ENCODE measurements at places on chromosomes 16 and 17.

GRCh38 chr16:57743458-57743857, 7.9 kb downstream of the KATNB1 start:
- no peak for ATAC-seq

DNA sequence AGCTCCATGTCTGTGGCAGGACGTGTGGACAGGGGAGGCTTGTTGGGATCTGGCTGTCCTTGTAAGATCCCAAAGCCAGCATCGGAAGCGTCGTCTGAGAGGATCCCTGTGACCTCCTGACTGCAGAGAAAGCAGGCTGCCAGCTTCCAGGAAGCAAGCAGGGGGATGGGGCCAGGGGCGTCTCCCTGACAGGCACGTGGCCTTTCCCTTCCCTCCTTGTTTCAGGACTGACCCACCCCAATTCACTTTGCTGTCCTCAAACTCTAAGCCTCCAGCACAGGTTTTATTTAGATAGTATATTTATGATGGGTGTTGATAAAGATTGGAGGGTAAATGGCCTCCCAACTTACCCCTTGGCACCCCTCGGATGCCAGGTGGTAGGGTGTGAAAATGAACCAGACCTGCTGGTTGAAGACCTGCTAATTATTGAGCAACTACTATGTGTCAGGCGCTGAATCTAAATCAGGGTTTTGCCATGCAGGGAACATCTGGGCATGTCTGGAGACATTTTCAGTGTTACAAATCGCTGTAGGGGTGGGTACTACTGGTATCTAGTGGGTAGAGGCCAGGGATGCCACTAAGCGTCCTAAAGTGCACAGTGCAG, 24.5 kb downstream of the SOCS1 start:
- no peak for ATAC-seq

GRCh38 chr17:39629898-39630297, 3.1 kb downstream of the PPP1R1B start:
- ATAC-seq, result no peak

DNA sequence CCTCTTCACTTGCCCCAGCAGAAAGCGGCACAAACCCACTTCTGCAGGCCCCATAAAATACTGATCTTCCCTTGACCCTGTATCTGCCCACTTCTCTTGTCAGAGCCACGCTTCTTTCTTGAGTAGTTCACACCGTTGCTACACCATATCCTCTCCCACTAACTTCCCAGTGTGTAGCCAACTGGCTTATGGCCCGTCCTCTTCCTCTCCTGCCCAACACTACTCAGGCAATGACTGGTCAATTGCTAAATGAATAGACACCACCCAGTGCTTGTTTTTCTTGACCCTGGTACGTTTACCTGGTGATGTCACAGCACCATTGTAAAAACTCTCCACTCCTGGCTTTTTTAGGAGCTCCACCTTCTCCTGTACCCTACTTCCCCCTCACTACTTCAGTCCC, 86.9 kb downstream of the NDEL1 start:
- ATAC-seq, result no peak

- no peak for ATAC-seq
These were observed 7.5 kb upstream of the GJD3 start for GRCh38 chr17:40372031-40372430.

DNA sequence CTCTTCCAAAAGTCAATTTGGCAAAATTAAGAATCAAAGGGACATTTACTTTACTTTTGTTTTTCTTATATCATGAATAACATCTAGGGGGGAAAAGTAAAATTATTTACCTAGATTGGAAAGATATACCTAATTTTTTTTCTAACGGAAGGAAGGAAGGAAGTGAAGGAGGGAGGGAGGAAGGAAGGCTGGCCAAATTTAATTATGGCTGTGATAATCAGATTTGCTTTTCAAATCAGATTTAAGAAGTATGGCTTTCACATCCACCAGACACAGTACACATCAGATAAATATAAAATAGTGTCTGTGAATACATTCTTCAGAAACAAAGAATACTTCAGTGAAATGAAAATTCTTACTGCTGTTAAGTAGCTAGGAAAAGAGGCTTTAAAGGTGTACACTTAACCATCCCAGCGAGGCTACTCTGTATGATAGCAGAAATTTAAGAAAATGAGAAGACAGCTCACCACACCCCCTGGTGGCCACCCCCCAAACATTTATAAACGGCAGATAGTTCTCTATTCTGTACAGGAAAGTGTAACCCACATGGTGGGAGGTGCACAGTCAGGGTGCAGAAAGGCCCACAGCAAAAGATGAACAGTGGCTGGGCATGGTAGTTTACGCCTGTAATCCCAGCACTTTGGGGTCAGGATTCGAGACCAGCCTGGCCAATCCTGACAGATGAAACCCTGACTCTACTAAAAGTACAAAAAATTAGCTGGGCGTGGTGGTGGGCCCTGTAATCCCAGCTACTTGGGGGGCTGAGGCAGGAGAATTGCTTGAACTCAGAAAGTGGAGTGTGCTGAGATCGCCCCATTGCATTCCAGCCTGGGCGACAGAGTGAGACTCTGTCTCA, 150.8 kb downstream of the SSH2 start:
- ATAC-seq, result peak; percentile 99

DNA sequence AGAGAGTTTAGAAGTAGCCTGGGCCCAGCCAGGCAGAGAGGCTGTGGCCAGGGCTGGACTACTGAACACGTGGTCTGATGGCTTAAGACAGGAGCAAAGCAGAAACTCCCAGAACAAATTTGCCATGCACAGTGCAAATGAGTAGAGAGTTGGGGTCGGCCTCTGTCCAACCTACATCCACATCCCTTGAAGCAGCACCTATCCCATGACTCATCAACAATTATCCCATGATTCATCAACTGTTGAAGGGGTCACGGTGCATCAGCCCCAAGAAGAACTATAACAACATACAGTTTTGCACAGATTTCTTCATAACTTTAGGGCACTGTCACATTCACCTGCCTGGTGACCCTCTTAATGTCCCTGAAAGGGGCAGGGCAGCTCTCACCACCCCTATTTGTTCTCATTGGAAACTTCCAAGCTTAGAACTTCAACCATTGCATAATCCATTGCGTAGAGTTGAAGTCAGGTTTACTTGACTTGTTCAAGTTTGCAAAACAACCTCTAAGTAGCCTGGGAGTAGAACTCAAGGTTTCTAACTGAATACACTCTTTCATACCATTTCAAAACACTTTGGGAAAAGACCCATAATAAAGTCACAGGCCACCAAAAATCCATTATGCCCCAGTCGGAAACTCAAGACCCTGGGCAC, 235.2 kb upstream of the CDH5 start:
- peak; percentile 26 for ATAC-seq

DNA sequence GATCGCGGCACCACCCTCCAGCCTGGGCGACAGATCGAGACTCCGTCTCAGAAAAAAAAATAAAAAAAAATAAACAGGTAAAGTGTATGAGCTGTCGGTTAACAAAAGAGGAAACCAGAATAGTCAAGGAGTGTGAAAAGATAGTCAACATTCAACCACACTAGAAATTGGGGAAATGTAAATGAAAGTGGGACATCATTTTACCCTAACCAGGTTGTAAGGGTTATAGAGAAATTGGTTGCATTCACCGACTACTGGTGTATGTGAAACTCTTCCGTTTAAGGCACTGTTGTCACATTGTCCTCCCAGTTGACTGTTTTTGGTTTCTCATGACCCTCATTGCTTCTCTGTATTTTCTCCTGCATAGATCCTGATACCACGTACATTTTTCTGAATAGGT, 62.8 kb downstream of the RABEP1 start:
- ATAC-seq, result no peak

DNA sequence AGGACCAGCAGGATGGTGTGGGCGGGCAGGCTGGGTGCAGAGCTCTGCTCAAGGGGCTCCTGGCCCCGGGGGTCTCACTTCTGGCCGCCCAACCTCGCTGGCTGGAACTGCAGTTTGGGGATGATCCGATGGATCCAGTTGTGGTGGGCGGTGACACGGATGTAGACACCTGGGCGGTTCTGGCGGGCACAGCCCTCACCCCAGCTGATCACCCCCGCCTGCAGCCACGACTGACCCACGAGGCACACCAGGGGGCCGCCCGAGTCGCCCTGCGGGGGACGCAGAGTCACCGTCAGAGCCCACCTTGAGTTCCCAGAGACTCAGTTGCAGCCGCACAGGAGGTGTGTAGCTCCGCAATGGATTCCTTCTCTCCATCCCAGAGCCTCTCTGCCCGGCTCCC, 7.5 kb downstream of the PRSS27 start:
- ATAC-seq, result no peak

DNA sequence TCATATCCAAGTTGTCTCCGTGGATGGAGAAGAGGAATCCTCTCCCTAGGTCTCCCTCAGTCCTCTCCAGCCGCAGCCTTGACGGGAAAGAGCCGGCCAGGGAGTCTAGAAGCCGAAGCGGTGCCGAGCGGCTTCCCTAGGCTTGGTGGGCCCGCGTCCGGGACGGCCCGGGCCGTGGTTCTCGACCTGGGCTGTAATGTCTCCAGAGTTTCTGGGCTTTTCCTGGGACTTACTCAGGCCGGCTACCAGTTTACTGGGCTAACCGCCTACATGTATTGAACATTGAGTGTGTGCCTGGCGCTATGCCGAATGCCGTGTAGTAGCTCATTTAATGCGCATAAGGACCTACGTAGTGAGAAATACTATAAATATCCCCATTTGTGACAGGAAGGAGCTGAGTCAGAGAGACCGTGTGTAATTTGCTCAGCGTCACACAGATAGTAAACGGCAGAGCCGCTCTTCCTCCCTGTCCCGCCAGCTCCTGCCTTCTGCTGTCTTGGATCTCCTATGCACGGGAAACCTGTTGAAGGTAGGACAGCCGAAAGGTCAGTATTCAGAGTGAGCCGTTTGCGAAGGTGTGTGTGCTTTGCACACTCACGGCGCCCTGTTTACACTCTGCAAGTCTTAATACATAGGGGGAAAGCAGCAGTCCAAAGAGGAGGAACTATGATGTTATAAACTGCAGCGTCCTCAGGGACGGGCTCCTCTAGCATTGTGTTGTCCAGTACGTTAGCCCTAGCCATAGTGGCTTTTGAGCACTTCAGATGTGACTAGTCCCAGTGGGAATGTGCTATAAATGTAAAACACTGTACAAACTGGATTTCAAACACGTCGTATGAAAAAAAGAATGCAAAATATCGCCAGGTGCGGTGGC, 723 bp upstream of the SPAG5 start:
- peak; percentile 77 for ATAC-seq

DNA sequence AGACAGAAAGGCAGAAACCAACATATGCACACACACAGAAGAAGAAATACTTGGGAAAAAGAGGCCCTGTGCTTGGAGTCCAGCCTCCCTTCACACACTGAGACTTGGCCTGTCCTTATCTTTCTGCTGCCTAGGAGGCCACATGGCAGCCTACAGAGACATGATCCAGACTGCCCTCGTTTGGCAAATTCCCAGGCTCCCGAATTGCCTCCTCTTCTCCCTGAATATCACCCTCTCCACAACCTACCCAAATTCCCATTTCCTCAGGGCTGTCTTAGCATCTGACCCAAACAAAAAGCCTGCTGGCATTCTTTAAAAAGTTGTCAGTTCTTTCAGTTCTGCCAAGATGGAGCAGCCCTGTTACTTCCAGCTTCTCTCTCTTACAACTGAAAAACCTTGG, 59.8 kb downstream of the DNAH17 start:
- peak; percentile 57 for ATAC-seq

DNA sequence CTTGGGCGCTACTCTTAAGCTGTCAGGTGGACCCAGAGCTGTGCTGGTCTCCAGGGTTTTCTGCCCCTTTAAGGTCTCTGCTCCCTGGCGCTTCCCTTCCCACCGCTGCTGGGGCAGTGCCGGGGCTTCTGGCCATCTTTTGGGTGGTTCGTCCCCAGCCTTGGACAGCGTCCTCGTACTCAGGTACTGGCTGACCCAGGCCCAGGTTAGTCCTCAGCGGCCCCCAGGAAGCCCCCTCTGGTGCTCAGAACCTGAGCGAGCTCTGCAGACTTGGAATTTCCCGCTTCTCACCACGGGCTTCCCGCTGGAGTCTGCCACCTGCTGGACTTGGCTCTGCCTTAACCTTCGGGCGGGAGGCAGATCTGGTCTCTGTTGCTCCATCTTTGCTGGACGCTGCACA, 94.1 kb upstream of the ZNF750 start:
- no peak for ATAC-seq

GRCh38 chr16:82655720-82656490, 29.1 kb downstream of the CDH13 start:
- no peak for ATAC-seq

- ATAC-seq, result no peak
These were observed 28.6 kb upstream of the ATP2C2 start for GRCh38 chr16:84339766-84340165.

DNA sequence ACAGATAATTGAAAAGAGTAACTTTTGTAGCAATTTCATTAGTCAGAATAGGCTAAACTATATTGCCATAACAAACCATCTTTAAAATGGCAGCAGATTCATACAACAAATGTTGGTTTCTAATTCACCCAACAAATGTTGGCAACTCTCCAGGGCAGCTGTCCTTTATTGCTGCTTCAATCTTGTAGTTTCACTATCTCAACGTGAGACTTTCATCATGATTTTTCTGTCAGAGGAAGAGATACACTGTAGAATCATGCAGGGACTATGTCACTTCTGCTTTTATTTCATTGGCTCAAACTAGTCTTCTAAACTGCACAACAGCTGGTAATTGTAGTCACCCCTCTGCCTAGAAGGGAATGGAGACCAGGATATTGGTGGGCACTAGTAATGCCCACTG, 174.2 kb downstream of the TANC2 start:
- ATAC-seq, result peak; percentile 26

DNA sequence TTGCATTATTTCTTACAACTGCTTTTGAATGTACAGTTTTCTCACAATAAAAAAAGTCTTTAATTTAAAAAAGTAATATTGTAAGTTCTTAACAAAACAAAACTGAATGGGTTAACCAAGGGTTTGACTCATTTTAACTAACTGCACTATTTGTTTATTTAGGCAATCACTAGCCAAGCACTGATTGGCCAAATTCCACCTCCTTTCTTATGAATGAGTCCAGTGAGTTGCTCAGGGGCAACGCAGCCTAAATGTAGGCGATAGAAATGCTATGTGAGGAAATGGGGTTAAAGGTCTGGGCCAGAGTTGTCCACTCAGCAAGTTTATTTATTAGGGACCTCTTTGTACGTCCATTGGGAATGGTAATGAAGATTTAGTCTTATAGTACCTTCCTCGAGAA, 89.6 kb upstream of the MAF start:
- no peak for ATAC-seq

- ATAC-seq, result peak; percentile 14
These were observed 10.8 kb downstream of the MAP2K3 start for GRCh38 chr17:21295036-21295952.

- ATAC-seq, result no peak
These were observed 3.6 kb downstream of the PIEZO1 start for GRCh38 chr16:88781140-88782077.

DNA sequence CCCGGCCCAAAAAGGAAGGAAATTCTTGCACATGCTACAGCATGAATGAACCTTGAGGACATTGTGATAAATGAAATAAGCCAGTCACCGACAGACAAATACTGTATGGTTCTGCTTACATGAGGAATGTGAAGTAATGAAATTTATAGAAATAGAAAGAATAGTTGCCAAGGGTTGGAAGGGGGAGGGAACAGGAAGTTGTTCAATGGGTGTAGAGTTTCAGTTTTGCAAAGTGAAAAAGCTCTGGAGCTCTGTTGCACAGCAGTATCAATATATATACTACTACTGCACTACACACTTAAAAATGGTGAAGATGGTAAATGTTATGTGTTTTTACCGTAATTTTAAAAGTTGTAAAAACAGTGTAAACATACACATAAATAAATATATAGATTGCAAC, 43.7 kb downstream of the PKD1L3 start:
- ATAC-seq, result peak; percentile 44
